DMS153 (cell line): ENCODE measurements at places on chromosomes 11 and 22.

DNA sequence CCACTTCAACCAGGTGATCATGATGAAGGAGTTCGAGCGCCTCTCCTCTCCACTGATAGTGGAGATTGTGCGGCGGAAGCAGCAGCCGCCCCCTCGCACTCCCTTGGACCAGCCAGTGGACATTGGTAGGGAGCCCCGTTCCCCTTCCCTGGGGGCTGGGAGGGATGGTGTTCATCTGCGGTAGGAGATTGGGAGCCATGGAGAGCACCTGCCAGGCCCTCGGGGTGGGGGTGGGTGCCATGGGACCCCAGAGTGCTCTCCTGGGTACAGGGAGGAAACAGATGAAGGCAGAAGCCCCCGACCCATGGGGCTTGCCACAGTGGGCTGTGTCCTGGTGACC, 7.0 kb downstream of the THAP7 start:
- DNase-seq, result no peak

GRCh38 chr11:15929371-15929901, 426.9 kb downstream of the SOX6 start:
- DNase-seq, result no peak

DNA sequence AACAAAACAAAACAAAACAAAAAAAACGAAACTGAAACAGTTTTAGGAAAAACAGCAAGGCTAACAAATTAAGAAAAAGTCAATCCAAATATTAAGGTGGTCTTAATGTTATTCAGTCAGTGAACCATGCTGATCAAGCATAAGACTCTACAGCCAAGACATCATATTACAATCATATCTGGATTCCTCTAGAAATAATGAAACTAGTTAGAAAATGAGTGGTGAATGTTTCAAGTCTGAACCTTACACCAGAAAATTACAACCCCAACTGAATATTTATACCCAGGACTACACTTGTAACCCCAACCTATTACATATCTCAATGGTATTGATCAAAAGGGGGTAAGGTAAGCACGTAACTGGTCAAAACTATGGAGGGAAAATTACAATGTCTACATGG, 48.8 kb downstream of the ACAT1 start:
- DNase-seq, result no peak

GRCh38 chr11:15750535-15751308, 605.6 kb downstream of the SOX6 start:
- DNase-seq, result peak; percentile 94

GRCh38 chr22:16699326-16699725, 106.7 kb upstream of the CCT8L2 start:
- DNase-seq, result no peak

DNA sequence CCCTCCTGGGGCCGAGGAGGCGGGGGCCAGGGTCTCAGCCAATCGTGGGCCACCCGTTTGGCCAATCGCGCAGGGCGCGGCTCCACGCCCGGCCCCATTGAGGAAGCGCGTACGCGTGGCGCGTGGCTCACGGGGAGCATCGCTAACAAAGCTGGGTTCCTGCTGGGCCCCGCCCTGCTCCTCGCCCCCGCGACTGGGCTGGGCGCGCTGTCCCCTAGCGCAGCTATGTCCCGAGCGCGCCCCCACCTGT, 614 bp upstream of the ASCL2 start:
- DNase-seq, result peak; percentile 34
